ENCODE measurements at places on chromosomes 5 and 9.
A peak's percentile ranks its signal among the peaks of the same experiment; 100 is the strongest.

DNA sequence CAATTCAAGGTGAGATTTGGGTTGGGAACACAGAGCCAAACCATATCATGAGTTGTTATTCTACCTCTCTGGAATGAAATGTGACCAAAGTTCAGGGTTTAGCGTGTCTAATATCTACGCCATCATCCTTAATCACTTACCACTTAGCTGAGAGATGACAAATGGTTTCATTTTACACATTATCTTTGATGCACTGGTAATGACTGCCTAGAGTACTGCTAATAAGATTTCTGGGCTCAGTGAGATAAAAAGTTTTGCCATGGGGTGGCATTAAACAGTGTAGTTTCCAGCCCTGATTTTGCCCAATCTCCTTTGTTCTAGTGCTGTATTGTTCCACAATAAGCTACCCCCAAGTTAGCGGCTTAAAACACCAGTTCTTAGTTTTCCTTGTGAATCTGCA is 367.2 kb downstream of the MLLT3 start:
- no peak for DNase-seq

GRCh38 chr5:78755822-78756429 is 107.4 kb upstream of the LHFPL2 start:
- no peak for DNase-seq

- no peak for DNase-seq
These were observed 66.8 kb downstream of the FCHO2 start for GRCh38 chr5:73022471-73023169.

- no peak for DNase-seq
These were observed 424.2 kb downstream of the TUSC1 start for GRCh38 chr9:25254051-25254450.

DNA sequence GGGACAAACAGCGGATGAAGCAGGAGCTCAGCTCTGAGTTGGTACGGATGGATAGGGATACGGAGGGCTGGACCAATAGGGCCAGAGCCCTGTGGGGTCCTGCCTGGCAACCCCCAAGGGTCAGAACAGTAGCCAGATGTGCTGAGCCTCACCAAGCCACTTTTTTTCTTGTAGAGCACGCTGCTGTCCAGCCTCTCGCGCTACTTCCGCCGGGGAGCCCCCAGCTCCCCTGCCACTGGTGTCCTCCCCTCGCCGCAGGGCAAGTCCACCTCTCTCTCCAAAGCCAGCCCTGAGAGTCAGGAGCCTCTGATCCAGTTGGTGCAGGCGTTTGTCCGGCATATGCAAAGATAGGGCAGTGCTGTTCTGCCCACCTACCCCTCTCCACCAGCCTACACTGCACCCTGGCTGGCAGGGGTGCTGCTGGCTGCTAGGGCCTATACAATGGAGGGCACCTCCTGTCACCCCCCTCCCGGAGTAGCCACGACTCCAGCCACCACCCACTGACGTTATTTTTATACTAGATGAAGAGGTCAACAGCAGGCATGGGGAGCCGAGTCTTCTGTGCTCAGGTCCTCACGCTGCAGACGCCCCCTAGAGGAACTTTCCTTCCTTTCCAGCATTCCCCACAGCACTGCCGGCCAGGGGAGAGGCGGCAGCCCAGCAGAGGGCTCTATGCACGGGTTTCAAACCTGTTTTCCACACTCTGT is 21.6 kb downstream of the SH3GLB2 start:
- DNase-seq, result peak; percentile 58

GRCh38 chr5:18216729-18217128 is 582.5 kb downstream of the TAF11L14 start:
- no peak for DNase-seq

DNA sequence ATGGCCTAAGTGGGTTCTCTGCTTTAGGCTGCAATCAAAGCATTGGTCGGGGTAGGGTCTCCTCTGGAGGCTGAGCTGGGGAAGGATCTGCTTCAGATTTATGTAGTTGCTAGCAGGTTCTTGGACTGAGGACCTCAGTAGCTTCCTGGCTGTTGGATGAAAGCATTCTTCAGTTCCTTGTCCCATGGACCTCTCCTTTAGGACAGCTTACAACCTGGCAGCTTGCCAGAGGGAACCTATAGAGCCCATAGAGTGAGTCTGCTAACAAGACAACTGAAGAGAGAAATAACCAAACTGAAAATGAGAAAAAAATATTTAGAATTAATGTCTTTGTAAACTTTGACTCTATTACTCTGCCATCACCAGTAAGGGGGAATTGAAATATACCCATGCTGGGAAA is 12.4 kb downstream of the MRPS30 start:
- no peak for DNase-seq

- no peak for DNase-seq
These were observed 45.3 kb downstream of the WDR70 start for GRCh38 chr5:37424441-37424840.

- no peak for DNase-seq
These were observed 292.5 kb downstream of the ATPSCKMT start for GRCh38 chr5:9957214-9957613.
